Activated B cell treated with CpG ODN at 0.5 μM for 24 hours (primary cell): ENCODE measurements at places on chromosomes 3 and 15.

DNA sequence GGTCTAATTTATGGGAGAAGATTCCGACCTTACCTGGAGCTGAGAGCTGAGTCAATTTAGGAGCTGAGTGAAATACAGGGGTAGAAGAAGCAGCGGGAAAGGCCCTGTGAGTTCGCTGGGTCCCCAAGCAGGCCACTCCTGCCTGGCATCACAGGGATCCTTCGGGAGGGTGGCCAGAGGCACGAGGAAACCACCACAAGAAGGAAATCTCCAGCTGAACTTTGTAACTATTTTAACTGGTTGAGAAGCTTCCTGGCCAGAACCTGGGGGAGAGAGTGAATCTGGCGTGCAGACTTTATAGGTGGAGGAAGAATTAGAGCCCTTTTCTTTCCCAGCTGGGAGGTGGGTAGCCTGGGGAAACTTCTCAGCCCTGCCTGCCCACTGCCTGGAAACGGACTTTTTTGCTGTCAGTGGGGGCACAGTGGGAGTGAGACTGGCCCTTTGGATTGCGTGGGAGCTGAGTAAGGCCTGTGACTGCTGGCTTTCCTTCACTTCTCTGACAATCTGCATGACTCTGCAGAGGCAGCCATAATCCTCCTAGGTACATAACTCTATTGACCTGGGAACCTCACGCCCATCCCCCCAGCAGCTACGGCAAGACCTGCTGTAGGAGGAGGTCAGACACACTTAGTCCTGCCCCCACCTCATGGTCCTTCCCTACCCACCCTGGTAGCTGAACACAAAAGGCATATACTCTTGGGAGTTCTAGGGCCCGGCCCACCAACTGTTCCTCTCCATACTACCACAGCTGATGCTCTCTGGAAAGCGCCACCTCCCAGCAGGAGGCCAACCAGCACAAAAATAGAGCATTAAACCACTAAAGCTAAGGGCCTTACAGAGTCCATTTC lies 340.7 kb downstream of the CNTN3 start:
- no peak for DNase-seq

DNA sequence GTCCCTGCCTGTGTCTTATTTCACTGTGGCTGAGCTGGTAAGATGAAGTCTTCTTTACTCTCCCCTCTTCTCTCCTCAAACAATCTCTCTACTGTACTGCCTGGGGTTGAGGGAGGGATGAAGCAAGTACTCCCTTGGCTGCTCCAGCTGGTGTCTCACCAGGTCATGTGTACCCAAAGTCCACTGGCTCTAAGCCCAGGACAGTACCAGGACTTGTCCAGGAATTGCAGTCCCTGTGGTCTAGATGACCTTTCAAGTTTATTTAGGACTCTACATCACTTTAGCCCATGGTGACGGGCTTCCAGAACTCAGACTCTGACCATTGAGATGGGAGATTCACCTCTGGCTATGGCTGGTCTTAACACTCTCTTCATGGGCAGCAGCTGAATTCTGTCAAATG lies 17.5 kb upstream of the SLC27A2 start:
- DNase-seq, result no peak

DNA sequence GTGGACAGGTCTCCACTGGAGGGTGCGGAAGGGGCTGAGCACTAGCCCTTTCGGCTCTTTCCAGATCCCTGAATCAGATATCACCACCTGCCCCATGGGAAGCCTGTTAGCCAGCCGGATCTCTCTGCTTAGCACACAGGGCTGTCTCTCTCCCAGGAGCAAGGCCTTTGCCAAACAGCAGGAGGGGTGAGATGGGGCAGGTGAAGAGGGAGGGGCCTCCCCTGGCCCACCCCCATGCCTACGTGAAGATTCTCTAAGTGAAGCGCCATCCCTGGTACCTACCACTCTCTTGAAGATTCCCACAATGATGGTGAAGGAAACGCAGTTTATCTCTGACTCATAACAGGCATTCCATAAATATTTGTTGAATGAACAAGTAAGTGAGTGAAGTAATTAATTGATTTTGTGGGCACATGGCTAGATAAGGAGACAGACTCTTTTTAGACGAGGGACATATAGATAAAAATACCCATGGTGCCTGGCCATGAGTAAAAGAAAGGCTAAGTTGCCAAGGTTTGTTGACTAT lies 19.6 kb upstream of the HCN4 start:
- no peak for DNase-seq

- no peak for DNase-seq
These were observed 94.5 kb downstream of the SERPINI1 start for GRCh38 chr3:167830007-167830406.

GRCh38 chr3:70933105-70933810 lies 620.8 kb upstream of the MDFIC2 start:
- no peak for DNase-seq

DNA sequence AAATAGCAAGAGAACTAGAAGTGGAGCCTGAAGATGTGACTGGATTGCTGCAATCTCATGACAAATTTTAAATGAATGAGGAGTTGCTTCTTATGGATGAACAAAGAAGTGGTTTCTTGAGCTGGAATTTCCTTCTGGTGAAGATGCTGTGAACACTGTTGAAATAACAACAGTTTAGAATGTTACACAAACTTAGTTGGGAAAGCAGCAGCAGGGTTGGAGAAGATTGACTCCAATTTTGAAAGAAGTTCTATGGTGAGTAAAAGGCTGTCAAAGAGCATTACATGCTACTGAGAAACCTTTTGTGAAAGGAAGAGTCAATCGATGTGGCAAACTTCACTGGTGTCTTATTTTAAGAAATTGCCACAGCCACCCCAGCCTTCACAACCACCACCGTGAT lies 220.9 kb upstream of the LRRFIP2 start:
- no peak for DNase-seq

DNA sequence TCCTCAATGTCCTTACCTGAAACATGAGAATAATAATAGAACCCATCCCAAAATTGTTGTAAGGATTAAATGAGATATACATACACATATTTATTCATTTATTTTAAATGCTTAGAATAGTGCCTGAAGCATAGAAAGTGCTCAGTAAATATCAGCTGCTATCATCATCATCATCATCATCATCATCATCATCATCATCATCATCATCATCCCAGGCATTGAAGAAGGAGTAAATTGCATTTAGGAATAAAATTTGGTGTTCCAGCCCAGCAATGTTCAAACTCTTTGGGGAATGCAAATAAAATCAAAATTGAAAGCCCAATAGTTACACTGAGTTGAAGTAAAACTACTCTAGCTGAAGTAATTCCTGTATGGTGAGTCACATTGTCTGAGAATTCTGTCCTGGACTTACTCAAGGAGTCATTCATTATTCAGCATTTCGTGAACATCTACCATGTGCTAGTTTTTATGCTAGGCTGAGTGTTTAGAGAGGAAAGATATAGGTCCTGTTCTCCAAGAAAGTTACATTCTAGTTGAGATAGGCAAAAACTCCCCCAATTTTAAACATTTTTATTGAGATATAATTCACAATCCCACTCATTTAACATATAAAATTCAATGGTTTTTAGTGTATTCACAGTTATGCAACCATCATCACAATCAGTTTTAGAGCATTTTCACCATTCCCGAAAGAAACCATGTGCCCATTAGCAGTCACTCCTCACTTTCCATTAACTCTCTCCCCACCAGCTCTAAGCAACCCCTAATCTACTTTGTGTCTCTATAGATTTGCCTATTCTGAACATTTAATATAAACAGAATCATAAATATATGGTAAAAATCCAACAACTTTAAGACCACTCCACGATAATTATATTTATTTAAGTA lies 107.2 kb downstream of the FRMD5 start:
- no peak for DNase-seq
